ENCODE measurements at places on chromosomes 11 and 22.

GRCh38 chr11:43944761-43945311 lies 2.4 kb downstream of the C11orf96 start:
- DNase-seq: no peak

DNA sequence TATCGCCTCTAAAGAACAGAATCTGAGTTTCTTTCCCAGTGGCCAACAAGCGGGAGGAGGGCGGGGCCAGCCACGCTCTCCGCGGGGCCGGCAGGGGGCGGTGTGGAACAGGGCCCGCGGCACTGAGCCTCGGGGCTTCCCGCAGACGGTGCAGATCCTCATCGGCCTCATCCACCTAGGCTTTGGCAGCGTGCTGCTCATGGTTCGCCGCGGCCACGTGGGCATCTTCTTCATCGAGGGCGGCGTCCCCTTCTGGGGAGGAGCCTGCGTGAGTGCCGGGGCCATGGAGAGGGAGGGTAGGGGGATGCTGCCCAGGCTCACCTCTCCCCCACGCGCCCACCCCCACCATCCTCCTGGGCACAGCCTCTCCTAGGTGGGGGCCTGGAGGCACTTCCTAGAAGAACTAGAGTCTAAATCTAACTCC lies 10.7 kb downstream of the MS4A15 start:
- no peak for DNase-seq

- DNase-seq: no peak
Measured at GRCh38 chr22:46934746-46935491, 172.5 kb downstream of the TBC1D22A start.

DNA sequence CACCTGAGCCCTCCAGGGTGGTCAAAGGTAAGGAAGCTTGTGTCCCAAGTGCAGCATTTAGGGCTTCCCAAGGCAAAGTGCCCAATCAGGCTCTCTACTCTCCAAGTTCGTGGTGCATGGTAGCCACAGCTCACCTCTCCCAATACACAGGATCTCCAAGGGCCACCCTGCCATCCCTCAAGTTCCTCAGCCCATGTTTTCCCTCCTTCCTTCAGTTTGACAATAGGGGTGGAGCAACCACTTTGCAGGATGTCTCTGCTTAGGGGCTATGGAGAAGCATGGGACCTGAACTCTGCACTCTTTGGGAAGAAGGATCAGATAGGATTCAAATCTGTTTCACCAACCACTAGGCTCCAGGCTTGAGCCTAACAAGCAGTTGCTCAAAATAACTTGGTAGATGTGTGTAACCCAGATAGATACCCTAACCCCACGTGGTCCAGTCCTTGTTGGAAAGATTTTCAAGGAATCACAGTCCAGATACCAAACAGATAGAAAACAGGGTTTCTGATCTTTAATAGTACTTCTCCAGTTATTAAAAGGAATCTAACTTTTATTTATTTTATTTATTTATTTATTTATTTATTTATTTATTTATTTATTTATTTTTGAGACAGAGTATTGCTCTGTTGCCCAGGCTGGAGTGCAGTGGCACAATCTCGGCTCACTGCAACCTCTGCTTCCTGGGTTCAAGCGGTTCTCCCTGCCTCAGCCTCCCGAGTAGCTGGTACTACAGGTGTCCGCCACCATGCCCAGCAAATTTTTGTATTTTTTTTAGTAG lies 248.1 kb downstream of the CTTN start:
- DNase-seq: no peak

- no peak for DNase-seq
Measured at GRCh38 chr11:119810478-119811232, 81.7 kb upstream of the NECTIN1 start.

GRCh38 chr11:94705891-94706615 lies 62.1 kb upstream of the AMOTL1 start:
- no peak for DNase-seq

DNA sequence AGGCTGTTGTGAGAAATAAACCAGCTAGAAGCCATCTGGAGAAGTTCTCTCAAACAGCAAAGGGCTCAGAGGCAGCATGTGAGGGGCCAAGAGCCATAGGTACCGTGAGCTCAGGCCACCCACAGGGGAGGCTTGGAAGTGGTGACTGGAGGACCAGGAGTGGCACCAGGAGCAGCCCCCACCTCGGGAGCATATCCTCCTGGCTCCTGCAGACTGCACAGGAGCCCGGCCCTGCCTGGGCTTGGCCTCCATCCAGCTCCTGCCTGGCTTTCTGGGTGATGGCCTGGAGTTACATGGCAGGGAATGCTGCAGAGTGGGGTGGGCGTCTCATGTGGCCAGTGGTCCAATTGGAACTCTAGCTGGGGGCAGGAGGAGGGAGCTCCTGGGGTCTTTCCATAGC lies 4.2 kb upstream of the MPPED1 start:
- no peak for DNase-seq

DNA sequence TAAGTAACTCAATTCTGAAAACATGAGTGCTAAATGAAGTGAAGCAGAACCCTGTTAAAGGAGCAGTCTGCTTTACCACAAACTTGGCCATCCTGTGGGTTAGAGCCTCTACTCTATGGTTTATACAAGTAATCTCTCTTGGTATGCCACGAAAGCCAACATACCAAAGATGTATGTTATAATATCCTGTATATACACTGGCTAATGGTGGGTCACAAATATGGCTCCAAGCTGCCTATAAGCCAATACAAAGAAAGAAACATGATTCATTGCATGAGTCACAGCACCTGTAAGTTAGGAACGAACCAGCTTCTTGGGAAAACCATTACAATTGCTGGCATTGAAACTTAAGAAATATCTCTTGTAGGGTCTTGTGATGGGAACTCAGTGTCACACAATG lies 16.1 kb downstream of the XRRA1 start:
- no peak for DNase-seq

- no peak for DNase-seq
Measured at GRCh38 chr11:11072067-11072466, 214.2 kb upstream of the ZBED5 start.

GRCh38 chr11:28628412-28628811 lies 520.2 kb downstream of the METTL15 start:
- DNase-seq: no peak

DNA sequence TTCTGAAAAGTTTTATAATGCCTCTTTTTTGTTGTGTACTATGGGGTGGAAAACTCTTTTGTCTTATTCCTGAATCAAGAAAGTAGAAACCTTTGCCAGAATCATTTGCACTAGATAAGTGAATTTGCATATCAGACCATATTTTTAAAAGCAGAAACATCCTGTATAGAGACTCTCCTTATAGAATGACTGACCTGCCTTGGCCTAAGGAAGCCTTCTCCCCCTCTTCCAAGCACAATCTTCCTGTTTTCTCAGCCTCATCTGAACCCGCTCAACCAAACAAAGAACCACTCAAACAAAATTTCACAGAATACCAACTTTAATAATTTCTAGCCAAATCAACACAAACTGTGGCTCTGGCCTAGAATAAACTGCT lies 60.3 kb downstream of the SIK3 start:
- no peak for DNase-seq

GRCh38 chr11:74169738-74170458 lies 904 bp downstream of the C2CD3 start:
- no peak for DNase-seq

GRCh38 chr22:38953577-38954413 lies 3.6 kb upstream of the APOBEC3A start:
- no peak for DNase-seq

- no peak for DNase-seq
Measured at GRCh38 chr22:42887523-42888507, 30.7 kb upstream of the ARFGAP3 start.

GRCh38 chr11:45145379-45146071 lies 914 bp upstream of the PRDM11 start:
- DNase-seq: no peak

DNA sequence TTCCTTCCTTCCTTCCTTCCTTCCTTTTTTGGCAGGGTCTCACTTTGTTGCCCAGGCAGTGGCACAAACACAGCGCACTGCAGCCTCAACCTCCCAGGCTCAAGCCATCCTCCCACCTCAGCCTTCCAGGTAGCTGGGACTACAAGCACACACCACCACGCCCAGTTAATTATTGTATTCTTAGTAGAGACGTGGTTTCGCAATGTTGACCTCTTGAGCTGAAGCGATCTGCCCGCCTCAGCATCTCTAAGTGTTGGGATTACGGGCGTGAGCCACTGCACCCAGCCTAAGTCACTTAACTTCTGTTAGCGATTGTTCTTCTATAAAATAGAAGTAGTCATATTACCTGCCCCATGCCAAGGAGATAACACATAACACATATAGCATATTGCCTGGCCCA lies 2.8 kb upstream of the SYTL2 start:
- DNase-seq: no peak

DNA sequence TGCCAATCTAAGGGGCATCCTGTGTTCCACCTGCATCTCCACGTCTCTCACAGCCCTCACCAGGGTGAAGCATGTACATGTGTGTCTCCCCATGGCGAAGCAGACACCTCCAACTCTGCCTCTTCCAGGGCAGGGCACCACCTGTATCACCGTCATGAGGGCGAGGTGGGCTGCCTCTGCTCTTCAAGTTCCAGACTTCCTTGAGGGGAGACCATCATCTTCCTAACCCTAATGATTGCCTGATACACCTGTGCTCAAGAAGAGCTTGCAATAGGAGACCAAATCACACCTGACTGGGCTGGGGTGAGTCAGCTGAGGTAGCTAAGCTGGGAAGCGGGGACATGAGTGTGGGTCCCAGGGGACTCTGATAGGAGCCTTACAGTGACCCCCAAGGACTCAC lies 43.7 kb downstream of the GAB4 start:
- no peak for DNase-seq

- no peak for DNase-seq
Measured at GRCh38 chr11:70892889-70893288, 359.5 kb downstream of the SHANK2 start.

- DNase-seq: no peak
Measured at GRCh38 chr11:125138966-125139365, 25.6 kb upstream of the PKNOX2 start.

GRCh38 chr11:15622231-15622890 lies 507.6 kb downstream of the INSC start:
- DNase-seq: no peak

DNA sequence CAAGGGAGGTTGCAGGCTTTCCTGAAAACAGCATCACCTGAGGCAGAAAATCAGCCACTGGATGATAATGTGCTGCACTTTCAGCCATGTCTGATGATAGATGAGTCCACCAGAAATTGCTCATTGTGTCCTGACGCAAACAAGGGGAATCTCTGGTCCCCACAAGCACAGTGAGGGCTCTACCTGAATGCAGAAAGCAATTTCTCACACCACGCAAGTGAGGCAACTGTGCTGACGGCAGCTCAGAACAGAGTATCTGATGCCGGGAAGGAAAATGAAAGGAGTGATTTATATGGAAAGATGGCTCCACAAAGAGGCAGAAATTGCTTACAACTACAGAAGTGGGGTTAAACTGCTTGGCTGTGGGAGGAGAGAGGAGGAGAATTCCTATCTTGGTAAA lies 867.1 kb downstream of the OPCML start:
- DNase-seq: no peak

DNA sequence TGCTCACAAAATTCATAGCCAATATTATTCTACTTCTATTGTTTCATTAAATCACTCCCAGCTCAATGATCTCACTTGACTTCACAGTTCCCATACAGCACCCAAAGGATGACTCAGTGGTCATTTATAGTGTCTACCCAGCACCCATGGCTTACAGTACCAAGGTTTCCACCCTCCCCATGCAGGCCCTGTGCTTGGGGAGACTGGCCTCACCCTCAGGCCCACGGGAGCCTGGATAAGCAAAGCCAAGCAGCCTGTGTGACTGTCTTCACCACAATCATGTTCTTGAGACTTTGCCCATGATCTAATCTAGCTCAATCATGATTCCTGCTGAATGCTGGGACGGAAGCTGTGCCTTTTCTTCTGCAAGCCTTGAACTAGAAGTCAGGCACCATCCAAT lies 97.6 kb downstream of the SLC36A4 start:
- DNase-seq: no peak

GRCh38 chr11:108402241-108402640 lies 65.1 kb downstream of the C11orf65 start:
- DNase-seq: no peak

- no peak for DNase-seq
Measured at GRCh38 chr11:1072821-1073231, 1.8 kb upstream of the MUC2 start.

- DNase-seq: no peak
Measured at GRCh38 chr22:28899199-28899853, 16.0 kb downstream of the ZNRF3 start.

DNA sequence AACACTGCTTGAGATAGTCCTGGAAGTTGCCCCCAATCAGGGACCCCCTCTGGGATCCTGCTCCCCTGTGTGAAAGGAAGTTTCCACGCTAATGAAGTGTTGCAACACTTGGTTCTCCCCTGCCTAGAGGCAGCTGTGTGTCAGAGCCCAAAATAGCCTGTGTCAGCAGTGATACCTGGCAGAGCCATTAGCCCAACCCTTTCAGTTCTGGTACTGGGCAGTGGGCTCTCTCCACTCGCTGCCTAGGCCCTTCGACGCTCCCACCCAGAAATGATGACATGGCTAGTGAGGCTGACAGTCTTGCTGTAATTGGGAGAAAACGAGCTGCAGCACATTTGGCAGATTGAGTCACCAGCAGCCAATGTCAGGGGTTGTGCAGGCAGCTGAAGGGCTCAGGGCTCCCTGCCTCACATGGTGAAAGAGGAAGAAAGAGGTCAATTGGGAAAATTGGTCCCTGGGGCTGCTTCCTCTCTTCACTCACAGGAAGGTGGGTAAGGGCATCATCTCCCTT lies 1.4 kb upstream of the NXF1 start:
- no peak for DNase-seq

GRCh38 chr22:30254314-30254713 lies 7.8 kb upstream of the LIF start:
- DNase-seq: no peak

- DNase-seq: no peak
Measured at GRCh38 chr22:45636683-45637082, 35.0 kb upstream of the ATXN10 start.

GRCh38 chr11:4546878-4547277 lies 1.9 kb downstream of the OR52M1 start:
- no peak for DNase-seq

DNA sequence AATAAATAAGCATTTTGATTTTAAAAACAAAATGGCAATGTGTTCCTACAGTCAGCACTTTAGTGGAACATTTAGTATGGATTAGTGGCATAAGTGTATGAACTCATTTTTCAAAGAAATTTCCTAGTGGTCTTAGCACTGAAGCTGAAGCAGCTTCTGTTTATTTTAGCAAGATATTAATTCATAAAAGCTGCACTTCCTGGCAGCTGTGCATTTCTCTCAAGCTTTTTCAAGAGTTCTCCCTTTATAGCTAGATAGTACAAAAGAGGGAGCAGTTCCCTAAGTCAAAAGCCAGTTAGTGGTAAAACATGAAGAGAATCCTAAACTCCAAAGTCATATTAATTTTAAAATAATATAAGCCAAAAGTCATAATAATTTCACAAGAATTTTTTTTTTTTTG lies 1036.0 kb upstream of the CCDC90B start:
- no peak for DNase-seq

- no peak for DNase-seq
Measured at GRCh38 chr22:19174106-19175025, 4.2 kb downstream of the SLC25A1 start.

- DNase-seq: no peak
Measured at GRCh38 chr11:63180536-63180935, 36.5 kb upstream of the SLC22A24 start.

- DNase-seq: no peak
Measured at GRCh38 chr11:37560346-37560745, 962.3 kb upstream of the RAG2 start.

- no peak for DNase-seq
Measured at GRCh38 chr22:45227645-45228400, 12.9 kb downstream of the KIAA0930 start.
